ENCODE measurements at places on chromosomes 1 and 21.

DNA sequence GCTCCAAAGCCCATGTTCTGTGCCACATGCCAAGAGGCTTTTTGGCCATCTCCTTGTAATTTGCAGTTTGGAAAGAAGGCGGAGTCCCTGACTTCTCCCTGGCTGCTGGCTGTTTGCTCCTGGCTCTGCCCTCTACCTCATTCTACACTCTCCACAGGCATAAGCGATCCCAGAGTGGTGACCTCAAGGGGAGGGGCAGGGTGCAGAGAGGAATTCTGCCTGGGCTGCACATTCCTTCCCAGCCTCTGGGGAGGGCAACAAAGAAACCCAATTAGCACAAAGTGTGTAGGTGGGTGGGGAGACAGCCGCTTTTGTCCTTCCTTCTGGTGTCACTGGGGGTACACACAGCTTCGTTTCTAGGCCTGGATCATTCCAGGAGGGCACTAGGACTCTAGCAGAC lies 95.3 kb downstream of the HIVEP3 start:
- DNase-seq = no peak

DNA sequence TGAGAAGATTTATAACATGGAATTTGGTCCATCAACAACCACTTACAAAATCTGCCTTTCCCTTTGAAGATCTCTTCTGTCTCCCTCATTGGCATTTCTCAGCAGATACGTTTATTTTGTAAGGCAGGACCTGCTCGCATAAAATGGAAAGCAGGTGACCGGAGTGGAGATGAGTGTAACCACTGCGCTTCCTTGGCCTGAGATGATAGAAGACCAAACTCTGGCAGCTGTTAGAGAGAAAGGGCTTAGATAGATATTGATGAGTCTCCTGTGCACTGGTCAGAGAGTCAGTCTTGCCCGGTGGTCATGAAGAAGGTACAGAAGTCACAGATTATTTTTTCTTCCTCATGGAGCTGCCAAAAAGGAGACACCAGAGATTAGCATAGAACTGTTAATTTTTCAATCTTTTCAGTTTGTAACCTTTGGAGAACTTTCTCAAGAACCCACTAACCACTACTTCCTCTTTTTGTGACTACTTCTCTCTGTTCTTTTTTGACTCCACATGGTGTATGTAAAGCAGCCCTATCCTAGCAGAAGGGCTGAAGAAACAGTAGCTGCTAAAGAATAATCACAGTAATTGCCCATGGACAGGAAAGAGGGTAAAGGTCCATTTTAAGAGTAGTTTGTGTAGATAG lies 47.6 kb downstream of the FCRL3 start:
- DNase-seq = no peak

GRCh38 chr1:39698568-39698967 lies 7.3 kb upstream of the HPCAL4 start:
- DNase-seq = no peak

- DNase-seq = no peak
Observed at GRCh38 chr1:42315500-42315899, 19.5 kb downstream of the FOXJ3 start.

- no peak for DNase-seq
Observed at GRCh38 chr1:192002063-192002462, 156.2 kb upstream of the RGS18 start.

- DNase-seq = no peak
Observed at GRCh38 chr1:25825605-25826004, 5.9 kb downstream of the MTFR1L start.

- no peak for DNase-seq
Observed at GRCh38 chr1:247681288-247681897, 1.9 kb upstream of the OR13G1 start.

GRCh38 chr1:244953901-244954300 lies 89.6 kb upstream of the HNRNPU start:
- DNase-seq = no peak

- no peak for DNase-seq
Observed at GRCh38 chr1:189682591-189682990, 795.1 kb downstream of the BRINP3 start.

DNA sequence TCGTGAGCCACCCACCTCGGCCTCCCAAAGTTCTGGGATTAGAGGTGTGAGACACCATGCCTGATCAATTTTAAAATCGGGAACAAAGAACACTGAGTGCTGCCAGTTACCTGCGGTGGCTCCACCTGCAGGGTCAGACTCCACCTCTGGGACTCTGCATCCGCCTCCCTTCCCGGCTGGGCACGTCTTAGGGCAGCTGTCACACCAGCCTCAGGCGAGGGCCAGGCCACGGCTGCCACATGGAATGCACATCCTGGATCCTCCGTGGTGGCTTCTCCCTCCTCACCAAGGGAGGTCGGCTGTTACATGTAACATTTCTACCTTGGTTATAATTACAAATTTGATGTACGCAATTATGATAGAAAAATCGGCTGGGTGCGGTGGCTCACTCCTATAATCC lies 5.9 kb upstream of the MXRA8 start:
- no peak for DNase-seq

DNA sequence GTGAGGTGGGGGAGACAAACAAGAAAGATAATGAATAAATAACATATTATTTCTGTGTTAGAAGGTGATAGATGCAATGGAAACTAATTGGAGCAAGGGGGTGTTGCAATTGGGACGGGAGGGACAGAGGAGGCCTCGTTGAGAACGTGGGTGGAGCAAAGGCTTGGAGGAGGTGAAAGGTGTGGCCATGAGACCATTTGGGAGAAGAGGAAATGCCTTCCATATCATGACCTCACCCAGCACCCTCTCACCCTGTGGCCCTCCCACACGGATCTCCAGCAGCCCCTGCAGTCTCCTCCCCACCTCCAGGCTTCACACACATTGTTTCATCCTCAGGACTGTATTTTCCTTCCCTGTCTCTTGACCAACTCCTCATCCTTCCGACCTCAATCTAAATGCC lies 85.3 kb upstream of the ARHGAP29 start:
- DNase-seq = no peak

DNA sequence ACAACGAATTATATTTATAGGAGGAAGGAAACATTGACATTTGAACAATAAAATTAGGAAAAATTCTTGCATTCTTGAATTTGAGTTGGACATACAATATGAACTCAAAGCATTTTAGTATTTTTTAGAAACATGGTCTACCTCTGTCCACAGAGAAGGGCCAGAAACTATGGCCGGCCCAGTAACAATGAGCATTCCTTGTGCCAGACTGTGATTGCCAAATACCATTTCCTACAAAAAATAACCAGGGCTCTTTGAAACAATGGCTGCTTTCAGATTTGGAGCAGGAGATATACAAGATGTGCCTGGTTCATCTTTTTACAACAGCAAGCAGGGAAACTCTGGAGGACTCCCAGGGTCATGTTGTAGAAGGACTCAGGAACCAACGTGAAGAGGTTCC lies 38.4 kb downstream of the NOS1AP start:
- DNase-seq = no peak

GRCh38 chr1:7535016-7535415 lies 236.1 kb upstream of the VAMP3 start:
- DNase-seq = peak; percentile 17

DNA sequence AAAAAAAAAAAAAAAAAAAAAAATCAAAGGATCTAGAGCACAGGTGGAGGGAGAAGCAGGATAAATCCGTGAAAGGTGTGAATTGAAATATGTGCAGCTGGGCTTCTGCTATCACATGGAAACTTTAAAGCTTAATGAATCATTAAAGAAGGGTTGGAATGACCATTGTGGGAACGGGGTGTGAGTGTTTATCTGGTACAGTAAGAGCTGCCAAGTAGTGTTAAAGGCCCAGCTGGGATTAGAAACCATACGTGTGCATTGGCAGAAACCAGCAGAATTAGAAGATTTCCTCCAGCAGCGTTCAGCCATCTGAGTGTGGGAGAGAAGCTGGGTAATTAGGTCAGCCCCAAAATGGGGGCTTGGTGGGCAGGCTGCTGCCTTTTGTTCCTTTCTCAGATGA lies 13.5 kb downstream of the FALEC start:
- no peak for DNase-seq

- DNase-seq = no peak
Observed at GRCh38 chr1:108140177-108140576, 60.0 kb downstream of the SLC25A24 start.

GRCh38 chr1:201356701-201357100 lies 20.8 kb downstream of the TNNT2 start:
- DNase-seq = no peak

DNA sequence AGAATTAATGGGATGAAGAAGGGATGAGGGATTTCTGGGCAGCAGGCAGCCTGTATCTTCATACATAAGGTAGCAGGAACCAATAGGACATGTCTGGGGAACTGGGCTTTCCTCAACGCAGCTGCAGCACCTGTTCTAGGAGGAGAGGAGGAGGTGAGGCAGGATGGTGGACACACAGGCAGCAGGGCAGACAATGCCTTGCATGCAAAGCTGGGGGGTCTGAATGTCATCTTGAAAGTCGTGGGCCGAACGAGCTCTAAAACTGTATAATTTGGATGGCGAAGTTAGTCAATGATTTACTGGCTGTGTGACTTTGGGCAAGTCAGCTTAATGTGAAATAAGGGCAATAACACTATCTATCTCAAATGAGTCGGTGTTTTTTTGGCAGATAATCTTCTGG lies 124.4 kb downstream of the BEND5 start:
- DNase-seq = no peak

GRCh38 chr1:159012495-159012894 lies 2.8 kb downstream of the IFI16 start:
- no peak for DNase-seq

- no peak for DNase-seq
Observed at GRCh38 chr1:3225661-3226060, 156.7 kb downstream of the PRDM16 start.

DNA sequence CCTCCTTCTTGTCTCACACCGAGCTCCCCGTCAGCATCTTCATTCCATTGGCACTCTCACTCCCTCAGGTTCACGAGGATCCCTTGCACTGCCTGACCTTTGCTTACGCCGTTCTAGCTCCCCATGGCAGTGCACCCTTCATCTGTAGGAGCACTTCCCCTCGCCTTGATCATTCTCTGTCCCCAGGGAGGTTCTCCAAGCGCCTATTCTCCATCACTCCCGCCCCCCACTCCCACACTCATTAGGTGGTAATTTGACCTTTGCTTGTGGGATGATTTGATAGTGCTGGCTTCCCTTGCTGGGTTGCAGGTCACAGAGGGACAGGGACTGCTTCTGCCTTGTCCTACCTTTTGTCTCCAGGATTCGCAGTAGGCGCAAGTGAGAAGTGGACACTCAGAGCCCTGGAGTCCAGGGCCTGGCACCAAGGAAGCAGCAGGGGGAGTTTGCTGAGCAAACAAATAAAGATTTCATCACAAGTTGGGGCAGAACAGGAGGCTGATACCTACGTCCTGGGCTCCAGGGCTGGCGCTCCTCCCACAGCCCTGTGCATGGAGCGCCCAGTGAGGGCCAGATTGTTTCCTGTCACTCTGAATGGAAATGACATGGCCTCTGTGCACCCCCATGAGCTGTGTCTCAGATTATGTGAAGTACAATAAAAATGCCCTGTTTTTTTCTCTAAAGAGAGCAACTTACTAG lies 82.0 kb upstream of the RUNX3 start:
- no peak for DNase-seq

GRCh38 chr1:202145068-202145743 lies 669 bp upstream of the ARL8A start:
- no peak for DNase-seq

- no peak for DNase-seq
Observed at GRCh38 chr21:29524055-29524454, 225.3 kb downstream of the BACH1 start.

DNA sequence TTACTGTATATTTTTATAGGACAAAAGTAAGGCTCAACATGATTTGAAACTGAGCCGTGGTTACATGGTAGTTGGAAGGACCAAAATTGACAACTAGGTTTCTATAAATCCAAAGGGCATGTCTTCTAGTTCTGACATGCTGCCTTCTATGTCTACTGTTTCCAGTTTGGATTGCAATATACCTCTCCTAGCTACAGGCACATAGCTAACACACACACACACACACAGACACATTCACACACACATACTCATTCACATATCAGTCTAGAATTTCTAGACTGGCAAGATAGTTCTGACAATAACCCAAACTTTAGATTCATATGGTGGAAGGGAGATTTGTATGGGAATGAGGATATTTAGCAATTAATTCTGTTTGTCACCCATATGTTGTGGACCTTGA lies 544.8 kb upstream of the CAMK1G start:
- DNase-seq = no peak

GRCh38 chr1:228850141-228851100 lies 115.1 kb downstream of the RHOU start:
- no peak for DNase-seq

DNA sequence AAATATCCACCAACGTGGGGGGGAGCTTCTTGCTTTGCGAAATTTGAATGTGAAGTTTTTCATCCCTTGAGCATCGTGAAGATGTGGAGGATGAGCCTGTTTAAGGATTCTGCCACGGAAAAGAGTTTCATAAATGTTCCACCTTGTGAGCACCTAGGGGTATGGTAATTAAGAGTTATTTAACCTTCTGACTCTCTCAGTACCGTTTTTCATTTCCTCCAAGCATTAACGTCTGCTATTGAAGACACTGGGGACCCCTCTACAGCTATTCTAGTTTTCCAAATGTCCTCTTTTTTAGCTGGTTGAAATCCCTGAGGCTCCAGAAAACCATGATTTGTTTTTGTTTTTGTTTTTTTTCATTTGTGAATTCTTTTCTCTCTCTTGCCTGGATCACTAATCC lies 79.1 kb upstream of the GALNT2 start:
- DNase-seq = no peak

- no peak for DNase-seq
Observed at GRCh38 chr1:164064501-164064900, 494.5 kb upstream of the PBX1 start.

DNA sequence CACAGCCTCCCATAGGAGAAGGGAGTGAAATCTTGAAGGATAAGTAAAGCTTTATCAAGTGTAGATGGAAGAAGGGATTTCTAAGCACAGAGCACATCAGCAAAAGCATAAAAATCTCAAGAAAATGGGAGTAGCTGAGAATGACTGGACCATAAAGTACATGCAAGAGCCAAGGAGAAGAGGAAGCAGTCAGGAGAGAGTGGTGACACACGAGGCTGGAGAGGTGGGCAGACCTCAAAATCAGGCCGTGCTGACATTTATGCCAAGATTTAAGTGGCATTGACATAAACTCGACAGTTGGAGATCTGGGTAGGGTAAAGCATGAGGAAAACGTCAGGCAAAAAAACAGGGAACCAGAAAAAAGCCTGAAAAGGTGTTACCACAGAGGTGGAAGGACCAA lies 62.3 kb downstream of the GFI1 start:
- no peak for DNase-seq

GRCh38 chr1:95278173-95279006 lies 44.4 kb downstream of the RWDD3 start:
- no peak for DNase-seq

DNA sequence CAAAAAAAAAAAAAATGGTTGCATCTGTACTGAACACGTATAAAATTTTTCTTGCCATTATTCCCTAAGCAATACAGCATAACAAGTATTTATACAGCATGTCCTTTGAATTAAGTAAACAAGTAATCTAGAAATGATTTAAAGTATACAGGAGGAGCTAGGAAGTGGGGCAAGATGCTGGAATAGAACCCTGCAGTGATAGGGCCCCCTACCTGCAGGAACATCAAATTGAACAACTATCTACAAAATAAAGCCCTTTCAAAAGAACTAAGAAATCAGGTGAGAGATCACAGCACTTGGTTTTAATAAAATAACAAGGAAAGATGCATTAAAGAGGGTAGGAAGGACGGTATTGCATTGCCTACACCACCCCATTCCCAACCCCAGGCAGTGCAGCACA lies 10.9 kb downstream of the TSHB start:
- no peak for DNase-seq

Data from right kidney (tissue), 9 donors.